ENCODE measurements at places on chromosomes 12 and 14.

DNA sequence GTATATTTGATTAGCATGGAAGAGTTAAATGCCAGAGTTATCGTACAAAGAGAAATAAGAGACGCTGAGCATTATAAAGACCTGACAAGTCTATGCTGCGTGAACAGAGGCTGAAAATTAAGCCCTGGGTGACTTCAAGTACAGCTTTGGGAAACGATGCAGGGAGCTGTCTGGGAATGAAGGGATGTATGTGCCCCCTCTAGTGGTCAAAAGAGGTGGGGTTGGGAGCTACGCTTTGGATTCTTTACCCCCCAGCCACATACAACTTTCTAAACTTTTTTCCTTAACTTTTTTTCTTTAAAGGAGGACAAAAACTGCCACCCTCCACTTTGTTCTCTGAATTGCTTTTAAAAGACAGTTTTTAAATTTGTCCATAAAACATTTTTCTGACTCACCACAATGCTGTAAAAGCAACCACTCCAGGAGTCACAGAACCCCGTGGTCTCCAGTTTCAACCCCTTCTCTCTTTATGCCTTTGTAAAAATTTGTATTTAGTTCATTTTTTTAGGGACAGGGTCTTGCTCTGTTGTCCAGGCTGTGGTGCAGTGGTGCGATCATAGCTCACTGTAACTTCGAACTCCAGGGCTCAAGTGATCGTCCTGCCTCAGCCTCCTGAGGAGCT, 59.4 kb downstream of the ZNF664 start:
- DNase-seq: no peak

DNA sequence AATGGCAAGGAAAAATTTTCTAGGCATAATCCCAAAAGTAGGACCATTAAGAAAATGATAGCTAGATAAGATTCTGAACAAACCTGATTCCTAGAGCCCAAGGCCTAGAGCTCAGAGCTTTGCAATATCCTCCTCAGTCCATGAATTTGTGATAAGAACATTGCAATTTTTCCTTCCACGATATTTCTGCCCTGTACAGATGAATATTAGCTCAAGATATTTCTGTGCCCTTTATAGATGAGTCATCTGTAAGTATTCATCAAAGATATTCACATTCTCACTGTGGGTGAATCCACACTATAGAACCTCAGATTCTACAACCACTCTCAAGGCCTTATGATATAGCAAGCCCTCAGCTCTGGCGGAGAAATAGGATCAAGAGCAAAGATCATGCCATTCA, 37.5 kb downstream of the EAPP start:
- DNase-seq: no peak

DNA sequence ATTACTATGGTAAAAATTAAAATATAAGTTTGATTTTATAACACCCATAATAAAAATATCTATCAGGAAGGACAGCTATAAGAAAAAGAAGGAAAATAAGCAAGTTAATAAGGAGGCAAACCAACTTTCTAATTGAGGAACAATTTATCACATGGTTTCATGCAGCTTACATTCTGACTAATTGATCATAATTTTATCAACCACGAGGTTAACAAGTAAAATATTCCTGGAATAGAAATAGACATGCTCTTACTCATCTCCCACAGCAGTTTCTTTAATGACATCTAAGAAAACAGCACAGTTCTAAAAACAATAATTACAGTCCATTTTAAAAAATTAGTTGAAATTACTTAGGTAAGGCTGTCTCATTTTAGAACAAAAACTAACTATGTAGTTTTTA, 130.8 kb upstream of the KRR1 start:
- DNase-seq: no peak

DNA sequence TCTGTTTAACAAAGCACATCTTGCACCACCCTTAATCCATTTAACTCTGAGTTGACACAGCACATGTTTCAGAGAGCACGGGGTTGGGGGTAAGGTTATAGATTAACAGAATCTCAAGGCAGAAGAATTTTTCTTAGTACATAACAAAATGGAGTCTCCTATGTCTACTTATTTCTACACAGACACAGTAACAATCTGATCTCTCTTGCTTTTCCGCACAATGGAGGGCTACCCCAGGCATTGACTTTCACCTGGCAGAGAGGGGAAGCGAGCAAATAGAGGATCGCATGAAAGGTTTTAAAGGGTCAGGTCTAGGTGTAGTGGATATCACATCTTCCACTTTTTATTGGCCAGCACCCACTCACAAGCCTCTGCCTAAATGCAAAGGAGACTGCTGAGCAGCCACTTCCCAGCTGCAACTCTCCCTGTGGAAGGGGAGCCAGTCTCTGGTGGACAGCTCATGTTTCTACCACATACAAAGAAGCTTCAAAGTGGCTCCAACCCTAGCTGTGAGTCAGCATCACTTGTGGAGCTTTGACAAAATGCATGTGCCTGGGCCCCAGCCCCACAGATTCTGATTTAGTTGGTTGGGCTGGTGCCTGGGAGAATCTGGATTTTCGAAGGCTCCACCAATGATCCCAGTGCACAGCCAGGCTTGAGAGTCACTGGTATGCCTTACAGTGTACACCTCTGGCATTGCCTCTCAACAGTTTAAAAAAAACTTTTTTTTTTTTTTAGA, 7.2 kb upstream of the FNTB start:
- DNase-seq: no peak

DNA sequence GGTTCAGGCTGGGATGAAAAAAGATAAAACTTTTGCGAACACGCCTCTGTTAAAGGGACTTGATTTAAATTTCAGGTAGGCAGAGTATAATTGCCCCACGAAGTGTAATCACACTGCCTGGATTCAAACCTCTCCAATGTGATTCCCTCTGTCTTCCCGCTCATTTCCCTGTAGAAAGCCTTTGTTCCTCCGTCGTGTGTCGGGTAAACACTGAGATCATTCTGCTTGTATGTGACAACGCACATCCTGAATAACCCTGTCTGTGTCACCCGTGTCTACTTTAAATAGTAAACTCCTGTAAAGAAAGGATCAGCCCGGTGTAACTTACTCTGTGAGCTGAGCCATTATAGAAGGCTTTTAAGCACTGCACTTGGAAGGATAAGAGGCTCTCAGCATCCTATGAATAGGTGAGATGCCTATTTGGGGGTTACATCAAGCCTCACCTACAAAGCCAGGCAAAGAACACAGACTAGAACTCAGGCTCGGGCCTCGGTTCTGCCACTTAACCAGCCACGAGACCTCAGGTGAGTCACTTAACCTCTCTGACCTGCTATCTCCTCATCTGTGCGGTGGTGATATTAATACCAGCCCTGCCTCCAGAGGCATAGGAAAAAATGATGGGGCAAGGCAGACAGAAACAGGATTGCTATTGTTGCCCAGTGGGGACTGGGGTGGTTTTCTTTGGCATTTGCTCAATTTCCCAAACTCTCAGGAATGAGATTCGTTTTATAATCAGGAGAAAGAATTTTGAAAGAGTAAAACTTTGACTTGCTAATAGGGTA, 74.2 kb downstream of the RBM19 start:
- DNase-seq: no peak

GRCh38 chr12:20863056-20863455, 52.6 kb downstream of the SLCO1B3 start:
- no peak for DNase-seq

DNA sequence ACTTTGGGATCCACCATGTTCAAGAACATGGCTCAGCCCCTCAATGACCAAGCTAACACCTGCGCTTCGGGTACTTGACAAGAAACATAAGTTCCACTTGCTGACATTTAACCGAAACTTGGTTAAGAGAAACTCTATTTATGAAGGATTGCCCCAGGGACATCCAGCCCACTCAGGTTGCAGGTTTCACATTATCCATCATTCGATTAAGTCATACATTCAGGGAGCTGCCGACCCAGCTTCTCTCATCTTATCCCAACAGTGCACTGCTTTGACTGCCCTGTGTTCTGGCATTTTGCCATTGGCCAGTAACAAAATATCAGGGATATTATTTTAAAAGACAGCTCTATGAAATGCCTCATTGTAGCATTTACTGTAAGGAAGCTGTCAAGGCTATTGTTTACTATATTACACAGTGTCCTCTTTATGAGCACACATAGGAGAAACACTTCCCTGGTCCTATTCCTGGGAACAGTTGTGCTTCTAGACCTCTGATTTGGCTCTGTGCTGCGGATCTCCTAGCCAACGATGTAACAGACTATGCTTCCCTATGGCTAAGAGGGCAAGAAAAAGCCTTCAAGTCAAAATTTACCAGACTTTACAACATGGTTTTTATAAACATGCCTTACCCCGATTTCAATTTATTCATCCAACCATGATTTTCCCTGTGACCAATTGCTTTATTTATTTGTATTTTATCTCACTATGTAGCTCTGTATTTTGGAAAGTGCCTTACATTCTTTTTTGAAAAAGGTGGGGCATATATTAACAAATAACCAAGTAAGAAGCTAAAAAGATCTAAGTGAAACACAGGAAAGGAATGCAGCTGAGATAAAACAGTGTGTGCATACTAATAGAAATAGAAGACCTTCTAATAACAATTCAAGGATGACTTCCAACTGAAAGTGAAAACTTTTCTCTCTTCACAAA, 109.3 kb downstream of the ITPR2 start:
- DNase-seq: no peak

- no peak for DNase-seq
These were observed 77.6 kb upstream of the PRKD1 start for GRCh38 chr14:30005114-30005808.

- DNase-seq: no peak
These were observed 49.8 kb downstream of the CDC42BPB start for GRCh38 chr14:103007555-103007954.

DNA sequence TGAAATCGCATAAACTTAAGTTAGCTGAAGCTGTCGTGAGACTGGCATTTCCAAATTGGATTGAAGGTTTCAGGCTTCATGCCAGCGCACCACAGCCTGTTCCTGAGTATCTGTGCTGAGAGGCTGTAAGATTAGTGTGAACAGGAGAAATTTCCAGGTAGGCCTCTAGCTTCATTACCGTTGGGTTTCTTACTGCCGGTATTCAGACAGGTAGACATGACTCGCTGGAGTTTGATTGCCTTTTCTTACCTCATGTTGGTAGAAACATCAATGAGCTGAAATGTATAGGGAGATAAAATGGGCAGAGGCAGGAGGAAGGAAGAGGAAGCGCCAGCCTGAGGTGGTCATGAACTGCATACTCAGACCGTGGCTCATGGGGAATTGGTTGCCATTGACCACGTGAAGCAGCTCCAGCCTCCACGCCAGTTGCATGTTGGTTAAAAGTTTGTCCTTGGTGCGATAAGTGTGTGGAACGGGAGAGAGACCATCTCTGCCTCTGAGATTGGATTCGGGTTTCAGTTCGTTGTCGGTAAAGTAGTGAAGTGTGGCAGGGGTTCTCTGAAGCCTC, 42.3 kb upstream of the MMP17 start:
- DNase-seq: no peak

- no peak for DNase-seq
These were observed 67.2 kb upstream of the DLK1 start for GRCh38 chr14:100659345-100660001.

All from keratinocyte (primary cell).